SW 1271 (cell line): ENCODE measurements at places on chromosomes 4 and X.

DNA sequence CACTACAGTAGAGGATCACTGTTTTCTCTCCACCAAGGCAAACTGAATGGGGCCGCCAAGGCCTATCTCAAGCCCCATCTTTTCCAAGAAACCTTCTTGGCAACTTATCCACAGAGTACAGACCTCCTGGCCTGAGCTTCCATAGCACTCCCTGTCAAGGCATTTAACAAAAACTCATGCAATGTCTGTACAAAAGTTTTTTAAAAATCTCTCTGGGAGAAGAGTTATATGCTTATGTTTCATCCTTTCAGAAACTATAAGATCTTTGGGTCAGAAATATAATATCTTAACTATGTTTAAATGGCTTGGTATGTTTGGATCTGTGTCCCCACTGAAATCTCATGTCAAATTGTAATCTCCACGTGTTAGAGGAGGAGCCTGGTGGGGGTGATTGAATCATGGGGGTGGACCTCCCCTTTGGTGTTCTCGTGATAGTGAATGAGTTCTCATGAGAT is 13.6 kb downstream of the ADAMTS3 start:
- DNase-seq: no peak

DNA sequence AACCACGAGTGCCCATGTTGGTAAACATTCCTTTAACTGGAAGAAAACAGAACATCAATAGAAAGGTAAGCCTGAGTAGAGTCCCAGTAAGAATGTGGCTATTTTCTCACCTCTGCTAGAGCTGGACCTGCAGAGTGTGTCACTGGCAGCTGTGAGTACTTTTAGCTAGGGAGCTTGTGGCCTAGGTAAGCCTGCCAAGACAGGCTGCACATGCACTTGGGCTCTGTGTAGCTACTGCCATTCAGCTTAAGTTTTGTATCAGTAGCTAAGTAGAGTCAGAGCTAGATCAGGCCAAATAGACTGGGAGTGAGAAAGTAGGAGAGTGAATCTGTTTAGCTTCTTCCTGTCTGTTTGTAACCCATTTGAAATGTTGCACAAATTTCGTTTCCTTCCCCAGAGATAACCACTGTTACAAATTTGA is 35.3 kb downstream of the RBPJ start:
- DNase-seq: no peak

DNA sequence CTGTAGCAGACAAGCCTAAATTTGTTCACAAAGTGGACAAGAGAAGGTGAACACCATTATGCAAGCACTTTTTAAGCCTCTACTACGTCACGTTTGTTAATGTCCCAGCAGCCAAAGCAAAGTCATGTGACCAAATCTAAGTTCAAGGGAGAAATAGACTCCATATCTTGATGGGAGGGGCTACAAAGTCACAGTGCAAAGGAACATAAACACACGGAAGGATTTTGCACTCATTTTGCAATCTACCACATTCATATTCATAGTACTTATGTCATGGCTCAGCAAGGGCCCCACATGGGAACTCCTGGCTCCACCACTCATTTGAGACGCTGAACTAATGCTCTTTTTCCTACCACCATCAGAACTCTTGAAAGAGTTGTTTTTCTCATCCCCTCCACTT is 139.0 kb upstream of the JADE1 start:
- no peak for DNase-seq

DNA sequence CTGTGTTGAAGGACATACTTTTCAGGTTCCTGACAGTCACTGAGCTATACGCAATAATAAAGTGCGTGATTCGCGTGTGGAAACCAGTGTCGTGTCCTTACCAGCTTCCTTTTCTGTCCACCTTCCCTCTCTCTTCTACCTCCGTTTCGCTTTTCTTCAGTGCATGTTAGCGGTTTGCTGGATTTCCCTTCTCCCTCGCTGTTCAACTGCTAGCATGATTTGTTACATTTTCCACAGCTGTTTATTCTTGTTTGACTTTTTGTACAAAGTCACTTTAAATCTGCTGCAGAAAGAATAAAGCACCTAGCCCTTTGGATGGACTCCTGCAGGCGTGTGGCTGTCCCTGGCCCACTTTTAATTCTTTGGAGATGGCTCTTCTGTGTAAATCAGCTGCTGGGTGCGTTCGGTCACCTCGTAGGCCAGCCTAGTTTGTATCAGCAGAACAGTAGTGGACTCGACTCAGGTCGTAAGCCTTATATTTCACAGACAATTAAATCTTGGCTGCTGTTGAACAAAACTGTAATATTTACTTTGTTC is 8.9 kb upstream of the HAND2 start:
- DNase-seq: no peak

GRCh38 chr4:72119946-72120345 is 88.1 kb downstream of the NPFFR2 start:
- no peak for DNase-seq

DNA sequence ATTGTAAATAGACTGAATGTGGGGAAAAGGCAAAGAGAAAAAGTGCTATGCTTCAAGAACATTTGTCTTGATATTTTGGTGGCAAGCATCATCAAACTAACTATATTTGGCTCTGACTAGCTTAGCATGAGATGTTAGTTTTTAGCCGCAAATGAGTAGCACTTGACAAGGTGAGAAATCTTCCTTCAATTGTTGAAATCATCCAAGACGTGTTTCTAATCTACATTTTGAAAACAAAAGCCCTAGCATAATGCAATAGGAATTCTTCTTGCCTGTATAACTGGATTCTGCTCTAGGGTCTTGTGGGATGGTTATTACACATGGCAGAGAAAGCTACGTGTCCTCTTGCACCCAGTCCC is 92.5 kb downstream of the SORBS2 start:
- no peak for DNase-seq

DNA sequence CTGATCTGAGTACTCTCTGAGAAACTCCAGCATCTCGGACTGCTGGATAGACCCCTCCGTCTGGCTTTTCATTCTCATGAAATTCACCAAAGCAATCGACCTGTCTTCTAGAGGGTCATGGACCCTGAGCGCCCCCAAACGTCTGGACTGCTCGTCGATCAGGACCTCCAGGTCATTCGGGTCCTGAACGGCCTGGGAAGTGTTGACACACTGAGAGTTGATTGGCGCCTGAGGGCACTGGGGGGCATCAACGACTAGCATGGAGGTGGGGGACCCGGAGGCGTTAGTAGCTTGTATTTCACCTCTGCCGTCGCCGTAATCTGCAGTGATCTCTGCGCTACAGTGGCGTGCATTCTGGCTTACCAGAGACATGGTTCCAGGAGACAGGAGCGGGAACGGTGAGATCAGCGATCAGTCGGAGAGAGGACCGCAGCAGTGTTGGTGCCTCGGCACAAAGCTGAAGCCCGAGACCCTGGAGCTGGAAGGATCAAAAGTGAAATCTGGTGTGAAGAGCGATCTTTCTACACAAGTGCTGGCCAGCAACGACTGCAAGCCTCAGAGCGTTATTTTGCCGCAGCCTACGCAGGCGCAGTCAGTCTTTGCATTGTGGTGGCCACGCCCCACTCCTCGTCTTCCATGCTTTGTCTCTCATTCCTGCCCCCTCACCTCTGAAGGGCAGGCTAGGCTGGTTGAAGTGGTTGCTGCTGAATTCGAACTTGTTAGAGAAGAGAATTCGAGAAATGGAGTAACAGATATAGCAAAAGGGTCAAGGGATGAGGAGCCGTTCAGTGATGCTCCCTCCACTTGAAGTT is at the start of gene MAGEE2:
MAGEE2 (minus strand) TSS at position 575 of the 812 bp plus-strand sequence; CDS start at position 372, 203 bp downstream.
- no peak for DNase-seq

GRCh38 chrX:34624416-34624815 is 32.7 kb downstream of the TMEM47 start:
- no peak for DNase-seq

GRCh38 chr4:47473141-47473750 is 9.7 kb upstream of the COMMD8 start:
- no peak for DNase-seq

DNA sequence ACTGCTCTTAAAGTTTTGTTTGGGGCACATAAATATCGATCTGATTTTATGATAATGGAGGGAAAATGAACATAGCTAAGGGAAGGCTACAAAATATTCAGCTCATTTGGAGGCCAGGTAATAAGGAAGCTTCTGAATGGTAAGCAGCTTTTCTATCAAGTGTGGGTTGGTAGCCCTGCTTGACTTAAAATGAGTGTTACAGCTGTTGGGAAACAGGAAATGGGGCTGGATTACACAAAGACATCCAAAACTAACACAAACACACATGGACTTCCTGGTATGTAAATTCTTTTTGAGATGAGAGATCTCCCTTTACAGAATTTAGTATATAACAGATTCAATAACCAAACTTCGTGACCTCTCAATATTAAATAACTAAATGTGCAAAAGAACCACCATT is 58.0 kb downstream of the FGF16 start:
- DNase-seq: no peak

DNA sequence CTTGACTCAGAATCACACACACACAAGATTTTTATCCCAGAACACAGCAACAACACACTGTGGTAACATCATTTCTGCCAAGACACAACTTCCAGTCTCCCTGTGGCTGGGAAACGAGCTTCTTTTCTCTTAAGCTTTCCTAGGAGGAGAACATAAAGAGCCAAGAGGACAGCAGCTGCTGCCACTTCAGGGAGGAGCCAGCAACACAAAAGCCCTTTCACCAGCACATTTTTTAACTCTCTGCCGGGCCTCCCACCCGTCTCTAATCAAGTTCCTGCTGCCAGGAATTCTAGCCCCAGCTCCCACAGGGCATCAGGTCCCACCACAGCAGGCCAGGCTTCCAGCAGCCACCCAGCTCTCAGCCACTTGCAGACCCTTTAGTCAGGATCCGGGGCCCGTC is 22.4 kb downstream of the FAT1 start:
- DNase-seq: no peak

GRCh38 chr4:100981447-100982204 is 365.7 kb downstream of the PPP3CA start:
- DNase-seq: no peak

DNA sequence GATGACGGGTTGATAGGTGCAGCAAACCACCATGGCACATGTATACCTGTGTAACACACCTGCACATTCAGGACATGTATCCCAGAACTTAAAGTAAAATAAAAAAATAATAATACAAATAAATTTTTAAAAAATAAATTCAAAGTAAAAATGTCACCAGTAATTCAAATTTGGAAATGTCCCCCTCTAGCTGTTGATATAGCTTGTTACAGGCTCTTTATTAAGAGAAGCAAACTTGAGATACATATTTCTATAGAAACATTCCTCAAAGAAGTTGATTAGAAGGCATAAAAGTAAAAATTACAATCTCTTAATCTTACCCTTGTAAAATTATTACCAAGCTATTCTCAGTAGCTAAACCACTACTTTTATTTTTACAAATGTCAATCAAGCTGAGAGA is 1397.0 kb downstream of the FAM133A start:
- DNase-seq: no peak

GRCh38 chr4:174211622-174212044 is 71.8 kb downstream of the FBXO8 start:
- DNase-seq: no peak

DNA sequence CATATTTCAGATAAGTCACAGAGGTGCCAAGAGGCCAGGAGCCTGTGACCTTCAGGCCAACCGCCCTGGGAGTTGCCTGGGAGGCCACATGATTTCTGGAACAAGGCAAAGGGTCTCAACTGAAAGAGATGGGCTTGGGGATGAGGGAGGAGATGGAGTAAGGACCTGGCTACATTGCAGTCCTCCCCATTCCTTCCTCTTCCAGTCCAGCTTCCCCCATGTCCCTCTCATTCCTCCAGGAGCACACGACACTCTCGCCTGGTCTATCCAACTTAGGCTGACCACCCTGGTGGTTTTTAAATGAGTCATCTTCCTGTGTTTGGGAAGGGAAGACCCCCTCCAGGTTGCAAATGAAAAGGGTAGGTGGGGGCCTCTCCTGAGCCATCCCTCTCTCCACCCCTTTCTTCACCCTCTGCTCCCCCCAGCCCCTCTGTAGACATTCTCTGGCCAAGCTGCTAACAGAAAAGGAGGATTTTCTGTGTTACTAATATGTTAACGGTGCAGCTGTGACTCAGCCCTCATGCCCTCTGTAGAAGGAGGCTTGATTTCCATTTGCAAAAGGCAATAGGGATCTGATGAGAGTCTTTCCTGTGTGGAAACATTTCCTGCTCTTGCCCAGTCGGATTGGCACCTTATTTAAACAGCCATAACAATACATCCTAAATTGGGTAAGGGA is 79.2 kb downstream of the RTL5 start:
- DNase-seq: no peak

DNA sequence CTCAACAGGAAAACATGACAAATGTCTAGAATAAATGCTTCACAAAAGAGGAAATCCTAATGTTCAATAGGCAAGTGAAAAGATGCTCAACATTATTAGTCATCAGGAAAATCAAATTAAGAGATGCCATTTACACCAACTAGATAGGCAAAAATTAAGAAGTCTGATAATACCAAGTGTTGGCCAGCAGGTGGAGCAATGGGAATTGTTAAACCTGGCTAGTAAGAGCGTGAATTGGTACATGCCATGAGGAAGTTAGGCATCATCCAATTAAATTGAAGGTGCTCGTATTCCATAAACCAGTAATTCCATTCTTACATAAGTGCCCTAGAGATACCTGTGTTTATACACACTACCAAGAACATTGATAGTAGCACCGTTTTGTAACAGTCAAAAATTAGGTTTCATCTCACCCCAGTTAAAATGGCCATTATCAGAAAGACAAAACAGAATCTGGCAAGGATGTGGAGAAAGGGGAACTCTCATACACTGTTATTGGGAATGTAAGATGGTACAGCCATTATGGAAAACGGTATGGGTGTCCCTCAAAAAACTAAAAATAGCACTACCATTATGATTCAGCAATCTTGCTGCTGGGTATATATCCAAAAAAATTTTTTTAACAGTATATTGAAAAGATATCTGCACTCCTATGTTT is 14.0 kb upstream of the ZCCHC18 start:
- DNase-seq: no peak

DNA sequence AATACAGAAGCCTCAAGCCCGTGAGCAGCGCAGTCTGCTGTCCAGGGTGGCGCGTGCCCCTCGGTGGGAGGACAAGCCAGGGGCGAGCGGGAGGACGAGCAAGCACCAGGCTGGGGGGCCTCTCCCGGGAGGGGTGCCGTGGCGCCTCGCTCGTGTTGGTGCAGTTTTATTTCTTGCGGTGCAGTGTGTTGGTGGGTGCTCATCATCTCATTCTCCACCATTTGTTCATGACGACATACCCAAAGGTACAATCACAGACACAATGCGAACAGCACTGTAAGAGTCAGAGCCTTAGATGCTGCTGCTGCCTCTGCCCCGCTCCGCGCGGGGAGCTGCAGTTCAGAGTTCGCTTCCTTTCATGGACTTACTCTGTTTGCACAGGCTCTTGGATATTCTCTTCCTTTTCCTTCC is 30.3 kb downstream of the RGS12 start:
- DNase-seq: no peak

GRCh38 chr4:25926462-25926861 is 12.4 kb downstream of the SMIM20 start:
- DNase-seq: no peak

DNA sequence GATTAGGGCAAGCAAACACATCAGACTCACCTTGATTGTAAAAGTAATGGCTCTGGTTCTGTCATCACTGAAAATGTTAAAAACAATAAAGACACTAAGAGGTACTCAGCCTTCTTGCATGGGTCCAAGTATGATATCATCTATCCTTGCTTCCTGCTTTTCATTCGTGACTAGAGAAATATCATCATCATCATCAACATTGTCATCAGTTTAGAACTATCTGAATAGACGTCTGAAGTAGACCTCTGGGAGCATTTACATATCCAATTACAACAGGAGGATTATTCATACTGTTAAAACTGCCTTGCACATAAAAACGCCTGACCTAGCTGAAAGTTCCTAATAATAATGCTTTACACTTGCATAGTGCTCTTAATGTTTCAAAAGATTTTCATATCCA is 9.8 kb upstream of the FRAS1 start:
- no peak for DNase-seq

GRCh38 chrX:44282753-44283152 is 60.7 kb downstream of the EFHC2 start:
- DNase-seq: no peak
